ENCODE measurements at places on chromosomes 5 and 9.

GRCh38 chr5:66515209-66515608 is 81.0 kb upstream of the MAST4 start:
- no peak for DNase-seq

GRCh38 chr5:68319706-68320412 is 104.3 kb downstream of the PIK3R1 start:
- DNase-seq, result no peak

- DNase-seq, result no peak
Observed at GRCh38 chr9:137313326-137313936, 11.4 kb upstream of the NRARP start.

GRCh38 chr9:8694983-8695588 is 895.5 kb upstream of the DMAC1 start:
- DNase-seq, result no peak

GRCh38 chr9:98538203-98538602 is 170.5 kb downstream of the GABBR2 start:
- no peak for DNase-seq

All from stimulated activated CD4-positive, alpha-beta T cell treated with anti-CD3 and anti-CD28 coated beads, Interleukin-1b, Interleukin-23, amount 100 ng/mL, for 4 hours (primary cell).